Coronary artery (tissue), 2 donors: ENCODE measurements at places on chromosomes 2 and 18.

GRCh38 chr2:204135752-204136151 is 199.2 kb downstream of the ICOS start:
- DNase-seq, result no peak

- peak; percentile 59 for DNase-seq
Observed at GRCh38 chr18:13560306-13560705, 166.1 kb downstream of the FAM210A start.

GRCh38 chr2:238254095-238254723 is 14.4 kb upstream of the HES6 start:
- DNase-seq, result no peak

DNA sequence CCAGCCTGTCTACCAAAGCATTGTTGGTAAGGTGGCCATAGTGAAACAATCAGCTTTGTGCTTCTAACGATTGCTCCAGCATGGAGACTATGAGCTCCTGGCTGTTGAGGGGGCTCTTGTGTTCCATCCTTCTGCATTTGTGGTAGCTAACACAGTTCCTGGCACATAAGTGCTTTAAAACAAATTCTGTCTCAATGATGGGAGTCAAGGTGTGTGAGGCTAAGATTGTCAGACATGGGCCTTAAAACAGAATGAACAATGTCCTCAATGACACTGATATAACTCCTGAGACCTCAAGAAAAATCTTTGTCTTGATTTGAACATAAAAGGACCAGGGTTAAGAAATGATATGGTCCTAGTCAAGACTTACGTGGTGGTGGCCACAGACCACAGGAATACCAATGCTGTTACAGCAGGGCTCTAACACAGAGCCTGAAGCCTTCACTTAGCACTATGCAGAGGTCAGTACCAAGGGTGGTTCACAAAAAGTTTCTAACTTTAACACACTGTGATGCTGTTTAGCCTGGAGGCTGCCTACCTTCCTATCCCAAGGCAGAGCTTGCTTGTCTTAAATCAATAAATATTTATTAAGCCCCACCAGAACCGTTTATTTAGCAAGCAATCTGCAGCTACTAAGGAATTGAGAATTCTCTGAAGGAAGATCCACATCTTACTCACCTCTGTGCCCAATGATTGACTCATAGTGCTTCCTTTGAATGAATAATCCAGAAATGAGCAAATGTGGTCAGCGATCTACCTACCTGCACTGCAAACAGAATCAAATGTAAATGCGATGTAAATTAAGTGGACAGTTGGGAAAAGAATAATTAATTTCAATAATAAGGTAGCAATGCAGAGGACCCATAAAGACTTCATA is 35.1 kb downstream of the EVA1A start:
- no peak for DNase-seq

DNA sequence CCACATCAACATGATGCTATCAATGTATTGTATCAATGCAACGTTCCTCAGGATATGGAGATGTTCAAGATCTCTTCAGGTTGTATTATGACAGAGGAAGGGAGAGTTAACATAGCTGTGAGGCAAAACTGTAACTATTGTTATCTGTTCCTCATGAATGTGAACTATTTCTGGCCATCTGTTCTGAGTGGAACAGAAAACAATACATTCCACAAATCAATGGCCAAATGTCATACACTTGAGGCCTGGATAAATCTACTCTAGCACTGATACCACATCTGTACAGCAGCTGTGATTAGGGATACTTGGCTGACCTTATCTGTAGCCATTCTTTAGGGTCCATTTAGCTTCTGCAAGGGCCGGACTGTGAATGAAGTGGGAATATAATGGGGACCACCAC is 447.9 kb downstream of the IRS1 start:
- DNase-seq, result no peak

DNA sequence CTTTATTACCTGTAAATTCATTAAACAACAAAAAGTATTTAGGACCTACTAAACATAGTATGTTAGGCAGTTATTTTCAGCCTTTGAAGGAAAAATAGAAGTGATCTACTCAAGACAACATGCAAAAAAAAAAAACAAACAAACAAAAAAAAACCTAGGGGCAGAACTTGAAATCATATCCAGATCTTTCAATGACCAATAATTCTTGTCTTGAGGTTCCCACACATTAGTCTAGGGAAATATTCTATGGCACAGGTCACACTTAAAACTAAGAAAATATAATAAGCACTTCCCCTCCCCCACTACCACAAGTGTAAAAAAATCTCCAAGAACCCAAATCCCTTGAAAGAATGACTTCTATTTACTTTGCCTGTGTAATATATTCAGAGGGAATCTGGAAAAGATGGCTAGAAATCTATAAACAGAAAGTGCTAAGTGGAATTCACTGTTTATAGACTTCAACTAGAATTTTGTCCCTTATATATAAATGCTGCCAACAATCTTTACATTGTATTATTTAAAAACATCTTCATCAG is 3.5 kb downstream of the PELI1 start:
- DNase-seq, result no peak

- no peak for DNase-seq
Observed at GRCh38 chr2:63820969-63821368, 20.7 kb upstream of the UGP2 start.

- no peak for DNase-seq
Observed at GRCh38 chr2:239137898-239138283, 262.9 kb downstream of the HDAC4 start.

DNA sequence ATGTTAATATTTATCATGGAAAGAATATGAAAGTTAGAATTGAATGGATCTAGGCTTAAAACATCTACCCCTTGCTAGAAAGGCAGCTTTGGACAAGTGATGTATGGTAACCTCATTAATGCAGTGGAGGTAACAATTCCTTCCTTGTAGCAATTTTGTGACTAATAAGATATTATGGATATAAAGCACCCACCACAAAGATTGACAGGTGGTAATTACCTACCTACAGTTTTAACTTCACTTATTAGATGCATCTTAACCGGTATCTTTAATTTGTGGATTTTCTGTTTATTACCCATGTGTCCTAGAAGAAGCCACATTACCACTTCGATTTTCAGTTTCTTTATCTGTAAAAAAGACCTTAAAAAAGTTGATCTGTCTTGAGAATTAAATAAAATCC is 367.0 kb downstream of the DSC3 start:
- DNase-seq, result no peak

DNA sequence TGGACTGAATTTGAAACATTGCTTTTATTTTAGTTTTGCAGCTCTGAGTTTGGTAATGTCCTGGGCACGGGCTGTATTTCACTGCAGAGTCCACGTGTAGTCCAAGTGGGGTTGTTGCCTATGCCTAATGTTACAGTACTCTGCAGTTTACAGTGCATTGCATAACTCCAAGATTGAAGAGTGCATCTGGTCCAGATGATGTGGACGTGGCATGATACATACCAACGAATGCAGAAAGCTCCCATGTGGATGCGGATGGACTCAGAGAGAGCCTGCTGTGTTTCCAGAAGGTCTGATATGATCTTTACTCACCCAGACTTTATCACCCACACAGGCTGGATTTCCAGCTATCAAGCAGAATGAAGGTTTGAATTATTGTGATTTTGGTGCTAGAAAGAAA is 44.4 kb upstream of the CCDC68 start:
- DNase-seq, result no peak

DNA sequence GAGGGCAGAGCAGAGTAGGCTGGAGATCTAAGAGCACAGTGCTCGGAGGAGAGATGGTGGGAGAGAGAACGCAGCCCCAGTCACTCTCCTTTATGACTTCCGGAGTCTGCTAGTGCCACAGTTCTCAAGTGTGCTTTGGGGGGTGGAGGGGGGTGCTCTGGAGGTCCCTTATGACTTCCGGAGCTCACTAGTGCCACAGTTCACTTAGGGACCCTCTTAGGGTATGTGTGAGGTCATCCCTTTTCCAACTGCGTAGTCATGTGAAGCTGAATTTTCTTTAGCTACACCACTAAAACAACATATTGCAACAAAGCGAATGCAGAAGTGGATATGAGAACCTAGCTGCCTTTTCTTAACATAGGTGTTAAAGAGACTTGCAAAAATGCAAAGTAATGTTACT is 153.7 kb upstream of the KCTD1 start:
- DNase-seq, result no peak

GRCh38 chr18:36179562-36180355 is 7.5 kb upstream of the MOCOS start:
- peak; percentile 83 for DNase-seq

- no peak for DNase-seq
Observed at GRCh38 chr2:73257425-73258125, 23.5 kb downstream of the CCT7 start.

- no peak for DNase-seq
Observed at GRCh38 chr18:45590036-45590886, 25.0 kb upstream of the SLC14A2 start.

- DNase-seq, result no peak
Observed at GRCh38 chr2:162473-163382, 101.1 kb downstream of the SH3YL1 start.

GRCh38 chr2:67576991-67577390 is 179.9 kb downstream of the ETAA1 start:
- no peak for DNase-seq

DNA sequence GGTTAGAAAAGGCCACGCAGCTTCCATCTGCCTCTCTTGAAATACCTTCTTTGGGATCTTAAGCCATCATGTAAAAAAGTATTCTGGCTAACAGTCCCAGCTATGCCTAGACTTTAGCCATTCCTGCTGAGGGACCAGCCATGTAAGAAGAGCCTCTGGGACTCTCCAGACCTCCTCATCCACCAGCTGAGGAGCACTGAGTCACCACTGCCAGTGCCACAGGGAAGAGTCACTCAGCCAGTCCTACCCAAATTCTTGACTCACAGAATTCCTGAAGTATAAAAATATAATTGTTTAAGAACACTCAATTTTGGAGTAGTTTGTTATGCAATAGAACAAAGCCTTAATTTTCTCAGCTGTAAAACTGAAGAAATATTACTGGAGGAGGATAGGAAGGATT is 436.7 kb downstream of the ZEB2 start:
- DNase-seq, result no peak

DNA sequence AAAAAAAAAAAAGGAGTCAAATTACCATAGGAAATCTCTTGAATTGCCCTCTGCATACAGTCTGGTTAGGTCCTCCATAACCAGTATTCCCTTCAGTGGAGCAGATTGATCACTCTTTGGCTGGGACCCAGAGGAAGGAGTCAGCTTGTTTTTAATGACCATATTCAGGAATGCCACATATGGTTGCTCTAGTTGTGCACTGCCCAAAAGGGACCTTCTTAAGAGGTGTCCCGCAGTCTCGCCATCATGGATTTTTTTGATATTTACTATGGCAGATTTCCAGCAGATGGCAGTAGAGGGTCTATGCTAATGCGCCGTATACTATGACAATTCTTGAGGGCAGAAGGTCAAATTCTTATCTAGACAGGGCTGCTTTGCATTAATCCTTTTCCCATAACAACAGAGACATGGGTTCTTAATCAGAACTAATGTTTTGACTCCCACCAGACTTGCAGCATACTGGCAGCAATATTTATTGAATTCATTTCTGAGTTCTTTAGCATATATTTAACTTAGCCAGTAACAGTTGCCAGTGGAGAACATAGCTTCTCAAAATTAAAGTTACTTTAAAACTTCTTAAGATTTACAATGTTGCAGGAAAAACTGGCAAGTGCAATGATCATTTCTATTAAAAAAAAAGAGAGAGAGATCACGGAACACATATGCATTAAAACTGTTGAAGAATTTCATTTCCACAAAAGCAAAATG is 31.8 kb upstream of the INPP4A start:
- DNase-seq, result no peak

DNA sequence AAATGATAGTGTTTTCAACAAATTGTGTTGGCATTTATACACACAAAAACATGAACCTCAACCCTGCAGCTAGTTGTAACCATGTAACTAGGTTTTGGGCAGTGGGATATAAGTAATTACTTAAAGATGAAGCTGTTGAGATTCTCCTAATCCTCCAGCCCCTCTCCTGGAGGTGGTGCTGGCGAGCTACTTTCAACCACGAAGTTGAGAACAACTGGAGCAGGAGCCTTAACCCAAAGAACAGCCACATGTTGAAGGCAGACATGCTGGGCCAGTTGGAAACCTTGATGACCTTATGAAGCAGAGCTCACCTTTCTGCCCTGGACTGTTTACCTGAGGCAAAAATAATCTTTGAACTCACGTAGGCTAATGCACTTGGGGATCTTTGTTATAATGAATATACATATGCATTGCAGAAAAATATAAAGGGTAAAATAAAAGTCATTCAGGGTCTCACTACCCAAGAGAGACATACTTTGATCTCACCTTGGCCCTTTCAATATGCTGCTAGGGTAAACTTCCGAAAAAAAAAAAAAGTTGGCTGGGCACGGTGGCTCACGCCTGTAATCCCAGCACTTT is 89.6 kb upstream of the NPAS2 start:
- no peak for DNase-seq

GRCh38 chr2:1794821-1795220 is 50.5 kb upstream of the PXDN start:
- peak; percentile 26 for DNase-seq

DNA sequence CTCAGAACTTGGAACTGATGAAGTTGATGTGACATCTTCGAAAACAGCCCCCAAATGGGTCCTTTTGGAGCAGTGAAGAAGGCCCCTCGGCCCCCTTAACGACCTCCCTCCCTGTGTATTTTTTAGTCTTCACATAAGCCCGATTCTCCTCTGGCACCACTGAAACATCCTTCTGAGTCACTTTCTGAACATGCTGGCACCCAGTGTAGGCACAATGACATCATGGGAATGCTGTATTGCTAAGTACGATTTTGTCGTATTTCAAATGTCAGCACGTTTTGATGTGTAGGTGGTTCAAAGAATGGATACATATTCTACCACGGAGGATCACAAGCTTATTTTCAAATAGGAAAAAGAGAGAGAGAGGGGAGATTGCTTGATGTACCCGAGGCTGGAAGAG is 111.7 kb upstream of the RIOK3 start:
- no peak for DNase-seq

DNA sequence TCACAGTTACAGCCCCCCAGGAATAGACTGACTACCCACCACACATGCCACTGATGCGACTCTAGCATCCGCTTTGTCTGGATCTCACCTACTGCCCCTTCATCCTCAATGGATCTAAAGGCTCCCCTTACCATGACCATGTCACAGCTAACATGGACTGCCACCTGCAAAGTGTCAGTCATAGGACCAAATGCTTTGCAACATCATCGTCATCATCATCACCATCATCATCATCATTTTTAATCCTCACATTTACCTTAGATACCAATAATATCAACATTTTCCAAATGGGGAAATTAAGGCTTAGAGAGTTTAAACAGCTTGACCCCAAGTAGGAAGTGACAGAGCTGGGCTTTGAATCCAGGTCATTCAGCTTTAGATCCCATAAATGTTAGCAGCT is 60.1 kb upstream of the NEDD4L start:
- DNase-seq, result no peak

- no peak for DNase-seq
Observed at GRCh38 chr2:162017233-162017632, 56.8 kb downstream of the DPP4 start.
